Activated naive CD8-positive, alpha-beta T cell treated with anti-CD3 and anti-CD28 coated beads for 36 hours (primary cell): ENCODE measurements at places on chromosomes 12 and 14. TPM values are rescaled to one million over a fixed set of nuclear protein-coding genes. Genes with fewer than 3 reads are reported as not detected.

GRCh38 chr12:130177635-130178242 lies 15.5 kb downstream of the FZD10 start:
- H3K4me3 ChIP-seq, result no peak overlapping the region
- H3K36me3 ChIP-seq, result no peaks in the 10 kb centered on the region
- no peaks in the 10 kb centered on the region for H3K4me1 ChIP-seq
- no peak overlapping the region for H3K27ac ChIP-seq

DNA sequence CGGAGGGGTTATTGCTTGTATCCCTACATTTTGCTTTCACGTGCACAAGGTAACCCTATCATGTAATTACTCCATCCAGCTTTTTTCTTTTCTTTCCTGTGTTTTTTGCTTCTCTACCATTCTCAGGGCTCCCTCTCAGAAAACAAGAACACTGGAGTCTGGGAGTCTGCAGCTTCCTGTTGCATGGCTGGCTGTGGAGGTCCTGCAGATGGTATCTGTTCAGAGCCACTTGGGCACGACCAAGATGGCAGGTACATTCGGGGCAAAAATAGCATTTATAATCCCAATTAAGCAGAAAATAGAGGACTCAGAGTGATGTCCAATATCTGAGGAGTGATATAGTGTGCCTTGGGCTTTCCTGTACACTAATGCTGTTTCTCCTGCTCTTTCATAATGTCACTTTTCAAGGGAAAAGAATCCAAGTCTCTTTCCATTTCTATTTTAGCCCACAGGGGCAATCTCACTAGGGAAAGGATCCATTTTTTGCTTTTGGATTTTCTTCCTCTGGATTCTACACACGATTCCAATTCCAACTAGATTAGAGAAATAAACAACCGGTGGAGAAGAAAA lies 3.2 kb upstream of the NUMB start:
- DNase-seq, result no peak
- no peak overlapping the region for H3K27ac ChIP-seq
- H3K36me3 ChIP-seq, result no peaks in the 10 kb centered on the region
- H3K4me3 ChIP-seq, result no peak overlapping the region
- peaks cover 39% of the 10 kb centered on the region for H3K4me1 ChIP-seq

DNA sequence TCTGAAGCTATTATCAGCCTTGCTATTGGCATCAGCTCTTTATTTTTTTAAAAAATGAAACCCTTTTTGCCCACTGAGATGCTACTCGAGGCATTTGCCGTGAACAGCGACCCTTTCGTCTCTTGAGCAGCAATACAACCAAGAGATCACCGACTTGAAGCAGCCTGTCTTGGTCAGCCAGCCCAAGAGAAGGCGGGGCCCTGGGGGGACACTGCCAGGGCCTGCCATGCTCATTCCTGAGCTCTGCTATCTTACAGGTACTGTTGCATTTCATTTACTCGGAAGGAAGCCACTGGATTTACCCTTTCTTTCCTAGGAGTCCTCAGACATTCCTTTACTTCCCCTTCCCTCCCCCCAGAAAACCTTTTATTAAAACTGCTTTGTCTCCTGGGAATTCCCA lies 16.7 kb downstream of the PIWIL1 start:
- H3K27ac ChIP-seq, result no peak overlapping the region
- peaks cover 2% of the 10 kb centered on the region for H3K4me1 ChIP-seq
- no peak overlapping the region for H3K4me3 ChIP-seq

- H3K27me3 ChIP-seq, result no peaks in the 10 kb centered on the region
- H3K36me3 ChIP-seq, result peaks cover 17% of the 10 kb centered on the region
- H3K4me3 ChIP-seq, result no peak overlapping the region
- H3K27ac ChIP-seq, result no peak overlapping the region
- no peaks in the 10 kb centered on the region for H3K4me1 ChIP-seq
Measured at GRCh38 chr12:13075118-13075480, 28.4 kb downstream of the GSG1 start.

GRCh38 chr14:96252999-96253539 lies 2.9 kb upstream of the BDKRB1 start:
- no peak for DNase-seq
- no peak overlapping the region for H3K27ac ChIP-seq

GRCh38 chr14:97687944-97688630 lies 890.9 kb downstream of the VRK1 start:
- H3K36me3 ChIP-seq, result no peaks in the 10 kb centered on the region
- no peaks in the 10 kb centered on the region for H3K27me3 ChIP-seq
- H3K4me1 ChIP-seq, result peaks cover 10% of the 10 kb centered on the region

DNA sequence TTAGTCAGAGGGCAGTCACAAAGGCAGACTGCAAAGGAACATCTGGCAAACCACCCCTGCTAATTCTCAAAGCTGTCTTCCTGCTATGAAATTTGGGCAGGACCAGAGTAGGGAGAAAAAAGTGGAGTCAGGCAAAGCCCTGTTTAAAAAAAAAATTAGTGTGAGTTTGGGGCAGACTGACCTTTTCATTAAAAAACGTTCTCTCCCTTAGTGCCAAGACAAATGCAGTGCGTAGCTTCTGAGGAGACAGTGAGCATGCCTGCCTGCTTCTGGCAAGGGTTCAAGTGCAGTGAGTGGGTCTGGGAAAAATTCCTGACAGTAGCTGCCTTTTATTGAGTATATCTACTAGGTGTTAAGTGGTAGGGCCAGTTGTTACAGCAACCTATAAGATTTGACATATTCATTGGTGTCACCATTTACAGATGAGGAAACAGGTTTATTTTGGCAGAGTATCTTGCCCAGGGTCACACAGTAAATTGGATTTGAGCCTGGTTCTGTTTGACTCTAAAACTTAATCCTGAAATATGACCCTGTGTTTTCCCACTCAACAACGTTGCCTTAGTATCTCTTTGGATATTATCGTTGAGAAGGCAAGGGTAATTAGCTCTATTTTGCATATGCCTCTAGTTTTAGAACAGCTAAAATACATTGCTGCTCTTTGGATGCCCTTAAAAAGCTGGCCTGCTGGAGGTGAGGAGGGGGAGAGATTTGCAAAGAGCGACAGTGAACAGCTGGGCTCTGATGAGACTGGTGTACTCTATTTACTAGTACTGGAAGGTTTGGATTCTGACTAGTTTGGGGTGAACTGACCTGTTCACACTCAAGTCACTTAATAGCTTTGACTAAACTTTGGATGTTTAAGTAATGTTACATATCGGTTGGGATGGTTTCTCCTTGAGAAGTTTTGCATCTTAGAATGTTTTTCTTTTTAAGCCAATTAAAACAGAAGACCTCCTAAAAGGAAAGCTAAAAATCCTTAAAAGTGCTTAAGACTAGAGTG lies 72.8 kb downstream of the PAPOLA start:
- DNase-seq, result no peak
- H3K4me3 ChIP-seq, result no peak overlapping the region
- peaks cover 18% of the 10 kb centered on the region for H3K36me3 ChIP-seq
- peaks cover 9% of the 10 kb centered on the region for H3K4me1 ChIP-seq
- no peaks in the 10 kb centered on the region for H3K27me3 ChIP-seq

- no peaks in the 10 kb centered on the region for H3K36me3 ChIP-seq
- no peaks in the 10 kb centered on the region for H3K4me1 ChIP-seq
- H3K27ac ChIP-seq, result no peak overlapping the region
- no peak for DNase-seq
- H3K27me3 ChIP-seq, result peaks cover 52% of the 10 kb centered on the region
Measured at GRCh38 chr12:52089491-52089890, 10.0 kb downstream of the SMIM41 start.

DNA sequence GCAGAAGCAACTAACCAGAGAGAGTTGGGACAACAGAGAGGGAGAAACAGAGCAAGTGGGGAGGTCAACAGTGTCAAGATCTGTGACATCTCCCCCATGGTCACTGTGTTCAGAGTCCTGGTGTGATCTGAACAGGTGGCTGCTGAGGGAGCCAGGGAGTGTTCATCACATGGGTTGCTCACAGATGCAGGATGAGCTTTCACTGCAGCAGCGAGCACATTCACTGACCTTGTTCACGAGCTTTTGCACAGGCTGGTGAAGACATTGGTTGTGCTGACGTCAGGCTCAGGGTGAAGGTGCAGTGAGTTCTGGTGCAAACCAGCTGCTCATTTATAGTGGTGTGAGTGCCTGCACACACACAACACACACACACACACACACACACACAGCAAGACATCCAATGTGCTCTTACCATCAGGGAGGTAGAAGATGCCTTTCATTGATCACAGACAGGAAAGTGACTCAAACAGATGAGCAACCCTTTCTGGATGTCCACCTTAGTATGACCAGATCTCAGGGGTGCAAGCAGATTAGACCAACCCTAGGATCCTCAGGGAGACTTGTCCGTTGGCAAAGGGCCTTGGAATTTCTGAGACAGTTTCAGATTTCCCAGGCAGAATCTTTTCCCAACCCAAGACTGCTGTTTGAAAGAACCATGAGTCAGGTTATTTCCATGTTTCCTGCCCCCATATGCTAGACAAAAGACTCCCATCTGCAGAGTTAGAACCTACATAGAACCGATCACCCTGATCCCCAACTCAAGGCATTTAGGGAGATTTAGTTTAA lies 44.3 kb upstream of the OR10AD1 start:
- H3K36me3 ChIP-seq, result no peaks in the 10 kb centered on the region
- no peaks in the 10 kb centered on the region for H3K4me1 ChIP-seq
- peaks cover 8% of the 10 kb centered on the region for H3K27me3 ChIP-seq
- H3K27ac ChIP-seq, result no peak overlapping the region
- no peak for DNase-seq
- no peak overlapping the region for H3K4me3 ChIP-seq

GRCh38 chr14:45650754-45651153 lies 397.8 kb upstream of the MIS18BP1 start:
- H3K27ac ChIP-seq, result no peak overlapping the region
- no peaks in the 10 kb centered on the region for H3K27me3 ChIP-seq
- no peak for DNase-seq
- H3K36me3 ChIP-seq, result no peaks in the 10 kb centered on the region
- no peaks in the 10 kb centered on the region for H3K4me1 ChIP-seq
- no peak overlapping the region for H3K4me3 ChIP-seq

DNA sequence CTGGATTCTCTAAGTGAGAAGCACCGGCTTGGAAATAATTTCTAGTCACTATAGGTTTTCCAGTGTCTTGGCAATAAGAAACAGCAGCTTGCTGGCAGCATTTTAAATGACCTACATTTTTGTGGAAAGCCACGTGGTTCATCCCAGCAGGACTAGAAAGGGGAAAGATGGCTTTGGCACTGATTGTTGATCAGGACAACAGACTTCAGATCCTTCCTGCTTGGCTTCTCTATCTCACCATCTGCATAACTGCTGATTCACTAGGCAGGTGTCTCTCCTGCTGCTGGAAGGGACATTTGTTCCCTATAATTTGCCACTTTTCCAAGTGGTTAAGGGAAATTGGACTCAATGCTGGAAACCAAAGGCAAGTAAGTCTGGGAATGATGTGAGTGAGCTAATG lies 131.0 kb downstream of the TTC8 start:
- no peak overlapping the region for H3K27ac ChIP-seq
- no peaks in the 10 kb centered on the region for H3K36me3 ChIP-seq
- H3K4me3 ChIP-seq, result no peak overlapping the region
- H3K27me3 ChIP-seq, result peaks cover 3% of the 10 kb centered on the region
- no peaks in the 10 kb centered on the region for H3K4me1 ChIP-seq
- no peak for DNase-seq

GRCh38 chr14:95248432-95248831 lies 71.3 kb downstream of the CLMN start:
- no peak for DNase-seq
- H3K4me1 ChIP-seq, result peaks cover 3% of the 10 kb centered on the region
- no peaks in the 10 kb centered on the region for H3K36me3 ChIP-seq
- H3K27ac ChIP-seq, result no peak overlapping the region
- no peak overlapping the region for H3K4me3 ChIP-seq

GRCh38 chr12:39975374-39975918 lies 130.4 kb downstream of the SLC2A13 start:
- no peak overlapping the region for H3K27ac ChIP-seq
- no peak overlapping the region for H3K4me3 ChIP-seq
- DNase-seq, result no peak

- H3K4me1 ChIP-seq, result peaks cover 2% of the 10 kb centered on the region
- no peaks in the 10 kb centered on the region for H3K27me3 ChIP-seq
- no peak overlapping the region for H3K27ac ChIP-seq
- DNase-seq, result no peak
- no peak overlapping the region for H3K4me3 ChIP-seq
Measured at GRCh38 chr12:4009979-4010704, 136.9 kb upstream of the PARP11 start.

SENP1 gene
- total RNA-seq, result 53.6 TPM

GYS2 gene
- not detected for total RNA-seq

KLRK1 gene
- 112 TPM for total RNA-seq

KRT74 gene
- total RNA-seq, result not detected

TEX52 gene
- not detected for total RNA-seq

FOXN4 gene
- total RNA-seq, result not detected

ADGRD1 gene
- not detected for total RNA-seq

TPPP2 gene
- not detected for total RNA-seq
